ENCODE measurements at places on chromosomes 2 and 18. TPM values are rescaled to one million over a fixed set of nuclear protein-coding genes. Genes with fewer than 3 reads are reported as not detected.
A peak's percentile ranks its signal among the peaks of the same experiment; 100 is the strongest.

The ERLEC1 gene
- total RNA-seq: 95.2 TPM

The GRB14 gene
- 0.88 TPM for total RNA-seq

The TTC27 gene
- 25.3 TPM for total RNA-seq

The PIEZO2 gene
- total RNA-seq: 46.7 TPM

The MAP3K19 gene
- not detected for total RNA-seq

The RGPD3 gene
- 0.59 TPM for total RNA-seq

GRCh38 chr2:121468936-121469335 lies 61.7 kb upstream of the RNU4ATAC start:
- no peak for DNase-seq
- H3K36me3 ChIP-seq: peaks cover 21% of the 10 kb centered on the region
- H3K27ac ChIP-seq: no peak overlapping the region

- DNase-seq: no peak
- H3K4me1 ChIP-seq: peaks cover 20% of the 10 kb centered on the region
- no peaks in the 10 kb centered on the region for H3K27me3 ChIP-seq
- H3K36me3 ChIP-seq: peaks cover 5% of the 10 kb centered on the region
These were observed 73.6 kb upstream of the RBM44 start for GRCh38 chr2:237724811-237725478.

GRCh38 chr2:52594026-52594425 lies 1173.6 kb upstream of the CHAC2 start:
- H3K36me3 ChIP-seq: no peaks in the 10 kb centered on the region
- H3K4me1 ChIP-seq: no peaks in the 10 kb centered on the region
- H3K4me3 ChIP-seq: no peak overlapping the region
- no peak for DNase-seq
- H3K27me3 ChIP-seq: no peaks in the 10 kb centered on the region

DNA sequence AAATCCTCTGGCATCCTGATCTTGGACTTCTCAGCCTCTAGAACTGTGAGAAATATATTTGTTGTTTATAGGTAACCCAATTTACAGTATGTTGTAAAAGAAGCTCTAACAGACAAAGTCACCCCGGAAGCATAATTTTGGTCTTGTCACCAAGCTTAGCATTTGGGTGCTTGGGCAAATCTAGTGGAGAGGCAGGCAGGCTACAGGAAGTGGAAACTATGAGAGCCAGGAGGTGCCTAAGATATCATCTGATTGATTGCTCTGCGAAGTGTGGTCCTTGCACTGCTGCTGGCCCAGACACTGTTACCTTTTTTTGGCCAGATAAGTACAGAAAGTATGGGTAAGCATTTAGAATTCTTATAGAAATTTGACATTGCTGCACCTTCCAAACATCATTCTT lies 102.9 kb downstream of the CDC42EP3 start:
- no peak for DNase-seq
- no peaks in the 10 kb centered on the region for H3K27me3 ChIP-seq
- H3K4me3 ChIP-seq: no peak overlapping the region
- no peaks in the 10 kb centered on the region for H3K36me3 ChIP-seq
- H3K4me1 ChIP-seq: peaks cover 61% of the 10 kb centered on the region

DNA sequence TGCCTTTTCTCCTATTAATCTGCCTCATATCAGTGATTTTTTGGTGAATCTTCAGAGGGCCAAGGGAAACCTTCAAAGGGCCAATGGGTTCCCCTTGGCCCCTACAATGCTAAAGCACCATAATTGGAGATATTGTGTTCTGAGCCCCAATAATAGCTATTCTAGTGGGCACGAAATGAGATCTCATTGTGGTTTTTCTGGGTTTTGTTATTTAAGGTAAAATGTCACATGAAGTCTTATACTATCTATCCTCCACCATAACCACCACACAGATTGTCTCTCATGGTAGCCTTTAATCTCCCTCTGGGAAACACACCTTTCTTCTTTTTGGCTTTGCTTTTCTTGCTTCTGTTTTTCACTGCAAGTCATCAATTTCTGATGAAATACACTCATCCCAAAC lies 152.8 kb downstream of the B3GNT2 start:
- H3K36me3 ChIP-seq: no peaks in the 10 kb centered on the region
- H3K4me3 ChIP-seq: no peak overlapping the region
- DNase-seq: no peak
- H3K27ac ChIP-seq: no peak overlapping the region
- H3K27me3 ChIP-seq: no peaks in the 10 kb centered on the region
- H3K4me1 ChIP-seq: no peaks in the 10 kb centered on the region

DNA sequence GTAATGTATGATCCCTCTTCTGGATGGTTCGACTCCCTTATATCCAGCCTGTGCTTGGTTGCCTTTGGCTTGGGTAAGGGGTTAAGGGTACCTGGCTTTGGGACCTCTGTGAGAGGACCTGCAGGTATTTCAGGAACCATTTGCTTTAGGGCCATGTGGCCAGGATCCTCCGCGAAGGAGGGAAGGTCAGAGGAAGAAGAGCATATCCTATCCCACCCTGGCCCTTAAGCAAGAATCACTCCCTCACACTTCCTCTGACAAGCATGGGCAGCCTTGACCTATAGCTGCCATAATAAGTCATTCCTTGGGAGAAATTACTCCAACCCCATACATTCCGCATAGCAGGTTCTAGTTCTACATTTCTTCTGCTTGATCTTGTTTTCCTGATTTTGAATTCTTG lies 59.1 kb upstream of the TXNDC2 start:
- no peaks in the 10 kb centered on the region for H3K36me3 ChIP-seq
- H3K27me3 ChIP-seq: no peaks in the 10 kb centered on the region
- DNase-seq: no peak
- no peak overlapping the region for H3K4me3 ChIP-seq

DNA sequence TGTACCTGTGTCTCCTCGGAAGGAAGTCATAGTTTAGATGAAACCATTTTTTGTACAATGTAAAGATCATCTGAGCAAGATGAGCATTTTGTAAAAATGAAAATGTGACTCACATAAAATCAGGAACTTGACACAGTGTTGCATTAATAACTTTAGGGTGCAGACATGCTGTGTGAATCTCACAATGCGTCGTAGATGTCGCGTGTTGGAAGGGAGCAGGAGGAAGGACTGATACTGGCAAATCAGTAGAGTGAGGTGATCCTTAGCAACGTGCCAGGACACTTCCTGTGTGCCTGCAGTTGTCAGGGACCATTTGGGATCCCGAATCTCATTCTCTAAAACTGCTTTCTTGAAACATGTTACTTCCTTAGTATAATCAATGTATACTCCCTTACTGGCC lies 103.1 kb downstream of the SH3BP4 start:
- no peak overlapping the region for H3K4me3 ChIP-seq
- peaks cover 58% of the 10 kb centered on the region for H3K36me3 ChIP-seq
- H3K27me3 ChIP-seq: no peaks in the 10 kb centered on the region
- no peak overlapping the region for H3K27ac ChIP-seq
- no peak for DNase-seq

DNA sequence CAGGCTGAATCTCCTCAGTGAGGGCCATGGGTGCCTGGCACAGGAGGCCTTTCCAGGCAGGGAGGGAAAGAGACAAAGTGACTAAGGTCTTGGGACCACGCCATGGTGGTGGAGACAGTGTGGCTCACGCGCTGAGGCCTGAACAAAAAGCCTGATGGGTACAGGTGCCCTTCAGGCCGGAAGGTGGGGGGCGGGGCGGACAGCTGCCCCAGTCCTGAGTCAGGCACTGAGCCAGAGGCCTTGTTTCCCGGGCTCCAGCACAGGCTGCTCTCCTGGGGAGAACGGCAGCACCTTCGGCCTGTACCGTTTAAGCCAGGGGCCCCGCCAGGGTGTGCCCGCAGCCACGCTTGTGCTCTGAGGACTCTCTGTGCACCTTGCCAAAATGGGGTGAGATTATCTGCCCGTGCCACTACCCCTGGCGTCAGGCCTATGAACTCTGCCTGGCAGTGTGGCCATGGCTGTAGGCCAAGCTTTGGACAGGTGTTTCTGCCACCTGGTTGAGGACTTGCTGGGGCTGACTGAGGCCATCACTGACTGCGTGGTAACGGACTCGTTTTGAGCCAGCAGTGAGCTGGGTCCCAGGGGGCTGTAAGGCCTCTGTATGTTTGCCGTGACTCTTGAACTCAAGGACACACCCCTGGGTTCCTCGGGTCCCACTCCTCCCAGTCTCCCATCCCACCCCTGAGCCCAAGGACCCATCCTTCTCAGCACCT lies 31.7 kb upstream of the DNMT3A start:
- DNase-seq: no peak
- no peaks in the 10 kb centered on the region for H3K36me3 ChIP-seq
- peaks cover 12% of the 10 kb centered on the region for H3K4me1 ChIP-seq
- no peaks in the 10 kb centered on the region for H3K27me3 ChIP-seq
- no peak overlapping the region for H3K27ac ChIP-seq
- H3K4me3 ChIP-seq: no peak overlapping the region

DNA sequence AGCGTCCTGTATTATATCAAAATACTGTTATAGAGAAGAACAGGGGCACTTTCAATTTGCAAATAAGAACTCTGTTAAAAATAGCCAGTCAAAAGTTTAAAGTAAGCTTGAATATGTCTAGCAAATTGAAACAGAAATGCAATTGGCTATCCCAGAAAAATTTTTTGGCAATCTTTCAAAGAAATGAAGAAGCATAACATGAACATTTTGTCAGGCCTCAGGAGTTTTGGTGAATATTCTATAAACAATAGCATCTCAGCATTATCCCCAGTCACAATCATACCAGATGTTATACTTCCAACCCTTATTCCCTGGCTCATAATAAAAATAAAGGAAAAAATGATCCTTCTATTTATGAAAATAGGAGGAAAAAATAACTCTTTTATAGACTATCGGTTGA lies 252.4 kb downstream of the GRB14 start:
- no peaks in the 10 kb centered on the region for H3K4me1 ChIP-seq
- no peak for DNase-seq

DNA sequence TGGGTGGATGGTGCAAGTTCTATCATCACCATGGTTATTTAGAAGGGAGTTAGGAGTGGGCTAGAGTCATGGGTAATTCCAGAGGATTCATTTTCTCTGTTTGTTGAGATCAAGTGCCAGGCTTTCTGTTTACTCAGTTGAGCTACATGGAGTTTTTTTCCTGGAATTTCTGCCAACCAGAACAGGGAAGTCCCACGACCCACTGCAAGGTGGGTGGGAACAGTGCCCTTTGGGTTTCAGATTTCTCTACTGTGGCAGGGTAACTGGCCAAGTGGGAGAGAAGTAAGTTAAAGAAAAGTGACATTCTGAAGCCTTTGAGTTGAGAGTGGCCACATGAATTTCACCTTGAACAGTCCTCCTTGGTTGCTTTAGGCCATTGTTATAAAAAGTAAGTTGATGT lies 138.9 kb downstream of the SLC39A10 start:
- H3K36me3 ChIP-seq: no peaks in the 10 kb centered on the region
- no peaks in the 10 kb centered on the region for H3K4me1 ChIP-seq
- H3K27ac ChIP-seq: no peak overlapping the region
- H3K4me3 ChIP-seq: no peak overlapping the region
- no peaks in the 10 kb centered on the region for H3K27me3 ChIP-seq

- H3K4me1 ChIP-seq: peaks cover 20% of the 10 kb centered on the region
- DNase-seq: no peak
- peak overlapping the region; percentile 72 for H3K27ac ChIP-seq
These were observed 16.7 kb downstream of the PKDCC start for GRCh38 chr2:42064417-42064942.

- peak overlapping the region; percentile 87 for H3K4me3 ChIP-seq
- H3K27me3 ChIP-seq: peaks cover 39% of the 10 kb centered on the region
- H3K36me3 ChIP-seq: no peaks in the 10 kb centered on the region
These were observed 8.3 kb downstream of the DLX1 start for GRCh38 chr2:172093416-172094293.

GRCh38 chr2:187951470-187952218 lies 340.0 kb upstream of the GULP1 start:
- DNase-seq: no peak
- no peaks in the 10 kb centered on the region for H3K27me3 ChIP-seq
- no peak overlapping the region for H3K27ac ChIP-seq
- H3K4me3 ChIP-seq: no peak overlapping the region
- H3K36me3 ChIP-seq: no peaks in the 10 kb centered on the region

- H3K36me3 ChIP-seq: no peaks in the 10 kb centered on the region
- no peak overlapping the region for H3K27ac ChIP-seq
- no peaks in the 10 kb centered on the region for H3K4me1 ChIP-seq
- no peak overlapping the region for H3K4me3 ChIP-seq
- DNase-seq: no peak
These were observed 219.5 kb upstream of the GYPC start for GRCh38 chr2:126436411-126436810.

DNA sequence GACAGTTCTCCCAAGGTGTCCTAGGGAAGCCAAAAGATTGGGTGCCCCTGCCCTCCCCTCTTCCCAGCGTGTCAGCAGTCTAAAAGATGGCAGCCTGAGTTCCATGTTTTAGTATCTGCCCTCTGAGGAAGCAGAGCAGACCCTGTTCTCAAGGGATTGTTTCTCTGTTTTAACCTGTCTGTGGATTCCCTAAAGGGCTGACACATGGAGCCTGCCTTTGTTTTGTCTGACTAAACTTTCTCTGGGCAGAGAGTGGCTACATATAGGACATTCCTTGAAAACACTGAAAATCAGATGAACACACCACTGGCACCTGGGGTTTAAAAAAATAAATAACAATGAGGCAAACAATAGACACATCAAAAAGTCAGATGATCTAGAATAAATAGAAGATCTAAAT lies 337.6 kb downstream of the KIAA1328 start:
- no peaks in the 10 kb centered on the region for H3K4me1 ChIP-seq
- no peak overlapping the region for H3K4me3 ChIP-seq
- no peaks in the 10 kb centered on the region for H3K36me3 ChIP-seq
- no peak for DNase-seq
- H3K27me3 ChIP-seq: no peaks in the 10 kb centered on the region

- H3K36me3 ChIP-seq: no peaks in the 10 kb centered on the region
- H3K4me3 ChIP-seq: no peak overlapping the region
- DNase-seq: no peak
- no peaks in the 10 kb centered on the region for H3K27me3 ChIP-seq
- no peaks in the 10 kb centered on the region for H3K4me1 ChIP-seq
These were observed 46.3 kb upstream of the AQP4 start for GRCh38 chr18:26911840-26912239.

DNA sequence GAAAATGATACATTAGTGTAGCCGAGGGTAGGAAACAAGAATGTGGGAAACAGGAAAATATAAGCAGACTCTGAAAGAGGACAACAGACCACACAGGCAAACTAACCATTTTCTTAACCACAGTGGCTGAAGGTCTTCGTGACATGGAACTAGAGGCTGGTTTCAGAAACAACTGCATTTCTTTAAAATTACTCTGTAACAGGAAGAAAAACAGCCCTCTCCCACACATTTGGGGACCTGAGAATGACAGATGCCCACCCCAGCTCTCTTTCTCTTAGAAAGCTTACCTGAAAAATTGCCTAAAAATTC lies 13.8 kb upstream of the SLC25A52 start:
- no peaks in the 10 kb centered on the region for H3K36me3 ChIP-seq
- H3K4me3 ChIP-seq: peak overlapping the region; percentile 70
- no peaks in the 10 kb centered on the region for H3K4me1 ChIP-seq
- no peak overlapping the region for H3K27ac ChIP-seq

DNA sequence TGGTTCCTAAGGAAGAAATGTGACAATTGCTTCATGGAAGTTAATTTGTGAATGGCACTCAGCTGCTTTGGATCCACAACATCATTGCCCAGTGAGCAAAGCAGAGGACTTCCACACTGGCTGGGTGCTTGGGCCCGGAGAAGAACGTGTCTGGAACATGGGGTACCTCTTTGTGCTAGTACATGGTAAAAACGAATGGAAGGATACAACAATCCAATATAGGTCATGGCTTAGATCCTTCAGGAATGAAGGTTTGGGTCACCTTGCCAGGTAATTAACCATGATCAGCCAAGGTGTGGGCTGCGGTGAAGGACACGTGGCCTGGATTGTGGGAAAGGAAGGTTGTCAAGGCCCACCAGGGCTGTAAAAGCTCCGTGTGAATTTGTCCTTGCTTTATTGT lies 245.9 kb upstream of the HS6ST1 start:
- no peak for DNase-seq
- peaks cover 19% of the 10 kb centered on the region for H3K4me1 ChIP-seq
- H3K27me3 ChIP-seq: no peaks in the 10 kb centered on the region
- no peak overlapping the region for H3K27ac ChIP-seq
- no peaks in the 10 kb centered on the region for H3K36me3 ChIP-seq
